Jurkat, Clone E6-1 (cell line): ENCODE measurements at places on chromosomes 3 and 15.

GRCh38 chr3:40192628-40193027, 116.9 kb upstream of the EIF1B start:
- DNase-seq, result no peak

- no peak for DNase-seq
These were observed 87.0 kb downstream of the PLSCR2 start for GRCh38 chr3:146382386-146382785.

DNA sequence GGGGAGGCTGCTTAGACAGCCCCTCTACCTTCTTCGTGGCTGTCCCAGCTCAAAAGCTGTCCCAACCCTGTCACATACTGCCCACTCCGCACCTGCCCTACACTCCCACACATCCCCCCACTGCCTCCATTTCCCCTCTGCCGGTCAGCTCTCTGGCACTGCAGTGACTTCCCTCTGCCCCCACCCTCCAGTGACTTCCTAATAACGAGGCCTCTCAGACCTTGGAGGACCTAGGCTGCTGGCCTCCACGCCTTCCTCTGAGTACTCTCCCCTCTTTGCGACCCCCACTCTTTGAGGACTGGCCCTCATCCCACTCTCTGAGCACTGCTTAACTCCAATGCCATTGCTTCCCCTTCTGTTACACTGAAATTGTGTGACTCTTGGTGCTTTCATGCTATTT, 45.3 kb downstream of the KY start:
- no peak for DNase-seq

- DNase-seq, result no peak
These were observed 5.9 kb upstream of the NDUFAF1 start for GRCh38 chr15:41408234-41408641.

- no peak for DNase-seq
These were observed 319.9 kb downstream of the NAALADL2 start for GRCh38 chr3:175179055-175179454.
